ENCODE measurements at places on chromosomes 11 and 22. TPM values are rescaled to one million over a fixed set of nuclear protein-coding genes. Genes with fewer than 3 reads are reported as not detected.
A peak's percentile ranks its signal among the peaks of the same experiment; 100 is the strongest.

RAB36 gene
- total RNA-seq: 0.22 TPM

DNA sequence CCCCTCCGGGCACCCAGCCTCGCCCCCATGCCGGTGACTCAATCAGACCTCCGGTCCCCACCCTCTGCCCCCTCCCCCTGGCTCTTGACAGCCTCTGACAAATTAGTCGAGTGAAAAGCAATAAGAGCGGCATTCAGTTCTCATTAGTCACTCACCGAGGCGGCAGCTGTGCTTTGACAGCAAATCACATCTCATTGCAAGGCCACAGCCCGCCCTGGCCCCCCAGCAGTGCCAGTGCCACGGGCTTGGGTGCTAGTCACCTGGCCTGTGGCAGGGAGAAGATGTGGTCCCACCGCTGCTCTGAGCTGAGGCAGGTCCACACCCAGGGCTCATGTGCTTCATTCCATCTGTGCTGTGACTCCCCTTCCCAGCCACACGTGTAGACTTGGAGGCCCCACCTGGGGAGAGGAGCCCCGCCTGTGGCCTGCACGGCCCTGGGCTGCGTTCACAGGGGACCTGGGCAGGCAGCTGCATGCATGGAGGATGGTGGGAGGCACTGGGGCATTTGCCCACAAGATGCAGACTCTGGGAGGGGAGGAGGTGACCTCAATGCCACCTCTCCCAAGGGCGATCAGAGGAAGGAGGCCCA is 7.4 kb upstream of the TH start:
- no peak overlapping the region for H3K27ac ChIP-seq
- no peak overlapping the region for H3K4me3 ChIP-seq

MS4A7 gene
- total RNA-seq: not detected

GRCh38 chr22:46620588-46621242 is 529 bp downstream of the GRAMD4 start:
- H3K4me1 ChIP-seq: no peaks in the 10 kb centered on the region
- no peak for DNase-seq
- H3K4me3 ChIP-seq: no peak overlapping the region
- H3K27ac ChIP-seq: no peak overlapping the region
- no peaks in the 10 kb centered on the region for H3K36me3 ChIP-seq

- DNase-seq: no peak
- no peaks in the 10 kb centered on the region for H3K27me3 ChIP-seq
- H3K4me3 ChIP-seq: no peak overlapping the region
- no peaks in the 10 kb centered on the region for H3K36me3 ChIP-seq
- H3K27ac ChIP-seq: no peak overlapping the region
- H3K4me1 ChIP-seq: no peaks in the 10 kb centered on the region
Measured at GRCh38 chr11:9046481-9046880, 42.7 kb upstream of the NRIP3 start.

GRCh38 chr11:43825217-43825816 is 55.3 kb upstream of the ALKBH3 start:
- peaks cover 29% of the 10 kb centered on the region for H3K36me3 ChIP-seq
- H3K27ac ChIP-seq: no peak overlapping the region
- peaks cover 6% of the 10 kb centered on the region for H3K4me1 ChIP-seq
- peak; percentile 22 for DNase-seq
- H3K27me3 ChIP-seq: no peaks in the 10 kb centered on the region

GRCh38 chr11:118343981-118344515 is at the start of gene CD3G:
CD3G (plus strand) TSS chr11:118344344; CDS start chr11:118344424, 80 bp downstream.
- peak; percentile 85 for DNase-seq
- H3K27me3 ChIP-seq: no peaks in the 10 kb centered on the region
- peak within 1 kb of the TSS; percentile 81 for H3K4me3 ChIP-seq
- H3K36me3 ChIP-seq: peaks cover 62% of the 10 kb centered on the region

DNA sequence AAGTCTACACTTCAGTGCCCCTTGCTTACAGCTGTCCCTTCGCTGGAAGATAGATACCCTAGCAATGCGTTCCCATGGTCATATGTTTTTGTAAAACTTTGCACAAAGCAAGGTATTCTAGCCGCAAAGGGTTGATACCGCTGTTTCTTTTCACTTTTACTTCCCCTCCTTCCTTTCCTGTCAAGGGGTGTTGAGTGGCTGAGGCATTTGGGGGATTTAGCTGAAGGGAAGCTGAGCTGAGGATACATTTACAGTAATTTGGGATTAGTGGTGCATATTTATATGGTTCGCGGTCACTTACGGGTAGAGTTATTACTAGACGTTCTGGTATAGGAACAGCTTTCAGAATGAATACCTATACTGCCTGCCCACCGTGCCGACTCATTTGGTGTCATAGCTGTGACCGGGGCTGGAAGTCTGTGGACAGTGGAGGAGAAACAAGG is 86.9 kb upstream of the WNT11 start:
- H3K4me3 ChIP-seq: peak overlapping the region; percentile 21
- no peaks in the 10 kb centered on the region for H3K27me3 ChIP-seq
- no peak overlapping the region for H3K27ac ChIP-seq
- peak; percentile 60 for DNase-seq
- H3K4me1 ChIP-seq: peaks cover 19% of the 10 kb centered on the region
- no peaks in the 10 kb centered on the region for H3K36me3 ChIP-seq

GRCh38 chr11:111833524-111833923 is 37.9 kb downstream of the ALG9 start:
- no peak for DNase-seq
- H3K36me3 ChIP-seq: peaks cover 37% of the 10 kb centered on the region
- no peaks in the 10 kb centered on the region for H3K27me3 ChIP-seq
- H3K27ac ChIP-seq: no peak overlapping the region

GRCh38 chr11:120039039-120039438 is 98.9 kb downstream of the TRIM29 start:
- no peaks in the 10 kb centered on the region for H3K36me3 ChIP-seq
- H3K4me3 ChIP-seq: no peak overlapping the region
- no peak for DNase-seq
- peaks cover 22% of the 10 kb centered on the region for H3K27me3 ChIP-seq
- H3K27ac ChIP-seq: no peak overlapping the region

GRCh38 chr11:44313761-44314489 is 4.0 kb upstream of the ALX4 start:
- H3K4me3 ChIP-seq: no peak overlapping the region
- DNase-seq: no peak
- H3K27ac ChIP-seq: no peak overlapping the region
- no peaks in the 10 kb centered on the region for H3K36me3 ChIP-seq
- H3K27me3 ChIP-seq: peaks cover 88% of the 10 kb centered on the region

DNA sequence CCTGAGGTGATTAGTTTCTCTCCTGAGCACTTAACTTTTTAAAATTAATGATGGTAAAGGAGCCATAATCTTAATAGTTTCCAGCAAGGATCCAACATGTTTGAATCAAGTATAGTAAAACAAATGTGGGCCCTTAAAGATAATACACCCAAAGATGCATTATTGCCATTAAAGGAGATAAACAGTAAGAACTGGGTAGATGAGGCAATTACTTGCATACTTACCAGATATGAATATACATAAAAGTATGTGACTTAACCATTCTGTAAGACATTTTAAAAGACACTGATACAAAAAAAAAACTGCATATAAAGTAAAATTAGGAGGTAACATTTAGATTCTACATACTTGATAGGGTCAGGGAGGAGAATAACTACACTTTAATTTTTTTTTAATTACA is 48.2 kb downstream of the CADM1 start:
- H3K27ac ChIP-seq: no peak overlapping the region
- H3K27me3 ChIP-seq: peaks cover 5% of the 10 kb centered on the region
- no peaks in the 10 kb centered on the region for H3K36me3 ChIP-seq

OR8B12 gene
- not detected for total RNA-seq

GRCh38 chr11:85718991-85719807 is 33.2 kb upstream of the CCDC89 start:
- peaks cover 16% of the 10 kb centered on the region for H3K4me1 ChIP-seq
- no peaks in the 10 kb centered on the region for H3K27me3 ChIP-seq
- no peak overlapping the region for H3K4me3 ChIP-seq
- no peak overlapping the region for H3K27ac ChIP-seq

GRCh38 chr11:100776212-100776896 is 89.3 kb downstream of the ARHGAP42 start:
- no peak overlapping the region for H3K27ac ChIP-seq
- DNase-seq: no peak
- H3K36me3 ChIP-seq: no peaks in the 10 kb centered on the region
- no peak overlapping the region for H3K4me3 ChIP-seq

DNA sequence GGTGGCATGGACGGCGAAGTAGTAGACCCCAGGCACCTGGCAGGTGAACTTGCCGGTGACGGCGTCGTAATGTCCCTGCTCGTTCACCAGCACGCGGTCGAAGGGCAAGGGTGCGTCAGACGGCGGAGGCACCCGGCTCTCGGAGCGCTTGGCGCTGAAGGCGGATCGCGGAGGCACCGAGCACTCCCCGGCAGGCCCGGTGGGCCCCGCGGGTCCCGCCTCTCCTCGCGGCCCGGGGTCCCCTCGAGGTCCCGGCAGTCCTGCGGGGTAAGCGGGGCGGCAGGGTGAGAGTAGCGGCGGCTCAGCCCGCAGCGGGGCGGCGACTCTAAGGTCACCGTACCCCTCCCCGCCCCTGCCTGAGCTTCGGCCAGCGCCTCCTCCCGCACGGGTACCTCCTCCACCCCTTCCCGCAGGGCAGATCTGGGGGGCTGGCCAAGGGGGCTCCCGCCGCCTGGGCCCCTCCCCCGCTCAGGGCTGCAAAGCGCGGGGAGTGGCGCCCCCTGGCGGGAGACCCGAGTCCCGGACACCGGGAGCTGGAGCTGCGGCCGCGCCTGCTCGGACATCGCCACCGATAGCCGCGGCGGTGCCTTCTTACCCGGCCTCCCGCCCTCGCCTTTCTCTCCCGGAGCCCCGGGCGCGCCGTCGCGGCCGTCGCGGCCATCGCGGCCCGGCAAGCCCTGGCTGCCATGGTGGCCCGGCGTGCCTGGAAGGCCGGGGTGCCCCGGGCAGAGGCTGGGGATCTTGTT is 921 bp downstream of the C1QTNF5 start:
- peaks cover 47% of the 10 kb centered on the region for H3K4me1 ChIP-seq
- DNase-seq: peak; percentile 51
- H3K4me3 ChIP-seq: peak overlapping the region; percentile 5
- H3K27me3 ChIP-seq: peaks cover 29% of the 10 kb centered on the region

KCNE3 gene
- not detected for total RNA-seq

ROBO4 gene
- total RNA-seq: not detected

- peaks cover 11% of the 10 kb centered on the region for H3K27me3 ChIP-seq
- no peaks in the 10 kb centered on the region for H3K36me3 ChIP-seq
- H3K27ac ChIP-seq: no peak overlapping the region
Measured at GRCh38 chr11:20259506-20259905, 99.2 kb upstream of the DBX1 start.

GRCh38 chr22:46009730-46010129 is 32.8 kb upstream of the WNT7B start:
- H3K36me3 ChIP-seq: no peaks in the 10 kb centered on the region
- no peak overlapping the region for H3K4me3 ChIP-seq
- peak; percentile 1 for DNase-seq
- H3K27me3 ChIP-seq: no peaks in the 10 kb centered on the region

DNA sequence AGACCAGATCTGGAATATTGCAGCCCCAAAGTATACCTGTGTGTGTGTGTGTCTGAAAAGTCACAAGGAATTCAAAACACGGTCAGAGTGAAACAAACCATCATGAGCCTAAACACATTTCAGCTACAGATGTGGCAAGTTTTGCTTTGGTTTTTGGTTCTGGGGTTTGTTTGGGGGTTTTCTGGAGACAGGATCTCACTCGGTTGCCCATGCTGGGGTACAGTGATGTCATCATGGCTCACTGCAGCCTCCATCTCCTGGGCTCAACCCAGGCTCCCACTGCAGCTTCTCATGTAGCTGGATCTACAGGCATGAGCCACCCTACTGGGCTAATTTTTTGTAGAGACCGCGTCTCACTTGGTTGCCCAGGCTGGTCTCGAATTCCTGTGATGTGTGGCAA is 41.4 kb upstream of the PHF21A start:
- H3K36me3 ChIP-seq: no peaks in the 10 kb centered on the region
- H3K4me1 ChIP-seq: peaks cover 3% of the 10 kb centered on the region
- peak; percentile 27 for DNase-seq
- no peak overlapping the region for H3K4me3 ChIP-seq

DNA sequence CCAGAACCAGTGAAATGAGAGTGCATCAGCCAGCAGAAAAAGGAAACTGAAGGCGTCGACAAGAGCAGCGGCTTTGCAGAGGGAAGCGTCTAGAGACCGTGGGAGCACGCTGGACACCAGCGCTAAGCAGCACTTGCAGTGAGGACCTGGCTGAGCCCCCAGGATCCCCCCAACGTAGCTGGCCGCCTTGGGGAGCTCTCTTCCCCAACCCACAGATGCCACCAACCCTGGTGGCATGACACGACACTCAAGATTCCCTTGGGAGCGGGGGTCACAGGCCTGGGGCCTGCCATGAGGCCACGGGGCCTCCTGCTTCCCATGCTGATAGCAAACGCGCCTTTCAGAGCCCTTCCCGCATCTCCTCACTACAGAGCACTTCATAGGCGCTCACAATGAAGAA is 13.4 kb upstream of the TESMIN start:
- H3K4me1 ChIP-seq: no peaks in the 10 kb centered on the region
- no peak for DNase-seq
- H3K27ac ChIP-seq: no peak overlapping the region
- peaks cover 10% of the 10 kb centered on the region for H3K36me3 ChIP-seq
- no peaks in the 10 kb centered on the region for H3K27me3 ChIP-seq

- no peak overlapping the region for H3K4me3 ChIP-seq
- peaks cover 3% of the 10 kb centered on the region for H3K4me1 ChIP-seq
- H3K27ac ChIP-seq: no peak overlapping the region
- peaks cover 9% of the 10 kb centered on the region for H3K36me3 ChIP-seq
Measured at GRCh38 chr22:19962246-19962908, 20.8 kb upstream of the TXNRD2 start.

SLC35F2 gene
- total RNA-seq: 26.8 TPM

DNA sequence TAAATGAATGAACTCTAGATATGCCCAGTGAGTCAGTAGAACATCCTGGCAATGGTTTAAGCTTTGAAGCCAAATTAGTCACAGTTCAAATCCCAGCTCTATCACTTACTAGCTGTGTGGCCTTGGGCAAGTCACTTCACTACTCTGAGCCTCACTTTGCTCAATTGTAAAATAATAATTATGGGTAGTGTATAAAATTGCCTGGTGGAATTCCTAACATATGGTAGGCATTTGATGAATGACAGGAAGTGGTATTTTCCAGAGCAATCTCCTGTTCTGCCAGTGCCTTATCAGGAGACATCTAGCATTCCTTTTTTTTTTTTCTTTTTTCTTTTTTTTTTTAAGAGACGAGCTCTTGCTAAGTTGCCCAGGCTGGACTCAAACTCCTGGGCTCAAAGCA is 13.0 kb downstream of the SCN4B start:
- no peak for DNase-seq
- no peaks in the 10 kb centered on the region for H3K36me3 ChIP-seq
- no peak overlapping the region for H3K27ac ChIP-seq
- no peak overlapping the region for H3K4me3 ChIP-seq
- peaks cover 39% of the 10 kb centered on the region for H3K27me3 ChIP-seq

All from activated CD8-positive, alpha-beta T cell treated with anti-CD3 and anti-CD28 coated beads for 36 hours (primary cell).